SK-MEL-5 (cell line): ENCODE measurements at places on chromosomes 5 and 9.

DNA sequence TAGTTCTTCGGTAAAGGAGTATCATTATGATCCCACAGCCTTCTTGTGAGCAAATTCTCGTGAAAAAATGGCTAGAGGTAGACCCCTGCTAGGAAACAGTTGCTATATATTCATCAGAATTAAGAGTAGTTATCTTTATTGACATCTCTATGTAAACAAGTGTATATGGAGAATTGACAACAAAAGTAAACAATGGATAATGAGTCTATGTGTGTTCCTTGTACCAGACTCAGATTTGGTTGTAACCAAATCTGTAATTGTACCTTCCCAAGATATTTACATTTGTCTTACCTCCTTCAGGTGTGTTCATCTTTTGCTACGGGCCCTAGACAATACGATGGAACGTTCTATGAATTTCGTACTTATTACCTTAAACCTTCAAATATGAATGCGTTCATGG lies 2.1 kb downstream of the NIPSNAP3B start:
- no peak for DNase-seq

DNA sequence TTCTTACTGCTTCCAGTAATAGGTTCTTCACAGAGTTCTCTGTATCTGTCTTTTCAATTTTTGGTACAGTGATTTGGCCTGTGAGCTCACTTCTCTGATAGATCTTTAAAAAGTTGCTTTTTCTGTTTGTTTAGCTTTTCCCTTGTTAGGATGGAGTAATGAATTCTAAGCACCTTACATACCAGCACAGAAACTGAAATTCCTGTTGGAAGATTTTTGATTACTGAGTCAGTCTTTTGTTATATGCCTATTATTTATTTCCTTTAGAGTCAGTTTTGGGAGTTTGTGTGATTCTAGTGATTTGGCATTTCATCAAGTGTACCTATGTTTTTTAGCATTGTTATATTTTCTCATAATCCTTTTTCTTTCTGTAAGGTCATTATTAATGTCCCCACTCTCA lies 37.6 kb upstream of the IPPK start:
- DNase-seq, result no peak

DNA sequence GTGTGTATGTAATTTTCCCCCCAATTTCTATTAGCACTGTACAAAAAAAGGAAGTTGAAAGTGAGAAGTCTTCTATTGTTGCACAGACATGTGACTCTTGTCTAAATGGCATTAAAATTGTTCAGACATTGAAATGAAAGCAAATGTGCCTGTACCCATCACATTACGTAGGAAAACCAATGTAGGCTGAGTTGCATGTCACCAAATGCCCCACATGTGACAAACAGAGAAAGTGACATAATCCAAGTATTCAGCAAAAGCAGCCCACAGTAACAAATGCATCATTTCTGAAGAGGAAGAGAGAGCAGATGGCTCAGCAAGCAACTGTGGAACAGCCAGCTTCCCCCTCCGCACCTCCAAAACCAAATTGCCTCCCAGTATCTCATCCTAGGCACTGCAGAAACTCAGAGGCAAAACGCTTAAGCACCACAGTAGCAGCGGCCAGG lies 161.5 kb upstream of the NR4A3 start:
- DNase-seq, result no peak

- DNase-seq, result no peak
Observed at GRCh38 chr9:93684161-93684765, 107.9 kb downstream of the PHF2 start.

DNA sequence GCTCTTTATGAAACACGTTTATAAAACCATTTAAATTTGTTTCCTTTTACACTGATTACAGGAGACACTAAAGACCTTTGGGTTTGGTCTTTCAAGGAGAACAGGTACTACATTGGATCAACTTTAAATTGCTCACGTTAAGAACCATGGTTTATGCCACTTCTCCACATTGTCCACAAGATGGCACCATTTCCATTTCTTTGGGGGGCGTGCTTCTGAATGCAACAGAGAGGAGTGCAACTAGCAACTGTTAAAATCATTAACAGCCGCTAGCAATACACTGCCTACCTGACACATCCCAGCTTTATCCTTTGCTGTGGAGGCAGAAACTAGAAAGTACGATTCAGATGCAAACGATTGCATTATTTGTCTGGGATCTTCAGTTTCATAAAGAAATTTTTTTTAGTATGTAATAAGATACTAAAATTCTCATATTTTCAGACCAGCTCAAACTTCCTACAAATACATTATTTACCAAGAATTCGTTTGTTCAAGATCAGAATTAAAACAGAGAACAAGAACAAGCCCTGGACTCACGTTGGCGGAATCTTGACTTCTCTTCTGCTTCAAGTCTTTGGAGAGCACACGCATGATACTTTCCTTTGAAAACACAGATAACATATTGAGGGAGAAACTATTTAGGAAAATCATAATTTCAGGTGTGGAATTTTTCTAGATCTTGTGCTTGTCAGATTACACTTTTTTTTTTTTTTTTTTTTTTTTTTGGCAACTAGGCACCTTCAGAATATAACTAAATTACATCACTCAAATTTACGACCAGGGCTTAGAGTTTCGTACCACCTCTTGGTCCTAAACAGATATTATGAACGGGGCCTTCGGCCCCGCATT lies 702 bp downstream of the CDC20B start:
- DNase-seq, result peak; percentile 91

DNA sequence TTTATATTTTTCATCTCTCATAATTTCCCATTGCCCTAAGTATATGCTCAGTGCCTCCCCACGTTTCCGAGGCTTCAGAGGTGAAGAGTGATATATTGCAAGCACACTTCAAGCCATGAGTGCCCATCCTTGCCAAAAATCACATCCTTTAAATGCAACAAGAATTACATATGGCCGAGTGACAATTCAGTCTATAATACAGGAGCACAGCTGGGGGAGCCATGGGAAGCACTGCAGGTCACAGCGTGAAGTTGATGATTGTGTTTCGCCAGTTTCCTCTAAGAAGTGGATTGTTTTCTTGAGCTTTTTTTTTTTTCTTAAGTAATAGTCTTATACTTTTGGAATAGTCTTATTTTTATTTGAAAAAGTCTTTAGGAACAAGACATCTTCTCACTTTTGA lies 61.1 kb downstream of the MTRR start:
- no peak for DNase-seq

DNA sequence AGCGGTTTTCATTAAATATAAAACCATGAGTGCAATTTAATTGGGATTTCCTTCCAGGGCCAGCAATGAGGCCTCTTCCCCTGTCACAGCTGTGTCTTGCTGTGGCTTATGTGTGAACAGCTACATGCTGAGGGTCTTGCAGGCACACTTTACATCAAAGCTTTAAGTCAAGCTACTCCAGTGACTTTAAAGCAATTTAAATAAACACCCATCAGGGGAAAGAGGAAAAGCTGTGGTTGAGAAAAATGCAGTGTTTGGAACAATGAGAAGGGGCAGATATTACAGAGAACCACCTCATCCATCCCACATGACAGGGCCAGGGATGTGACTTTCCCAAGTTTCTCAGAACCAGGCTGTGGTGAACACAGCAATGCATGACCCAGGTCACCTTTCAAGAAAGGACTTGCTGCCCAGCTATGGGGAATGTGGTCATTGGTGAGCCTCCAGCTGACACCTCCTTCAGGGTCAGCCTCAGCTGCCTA lies 115.9 kb upstream of the LPAR1 start:
- no peak for DNase-seq

DNA sequence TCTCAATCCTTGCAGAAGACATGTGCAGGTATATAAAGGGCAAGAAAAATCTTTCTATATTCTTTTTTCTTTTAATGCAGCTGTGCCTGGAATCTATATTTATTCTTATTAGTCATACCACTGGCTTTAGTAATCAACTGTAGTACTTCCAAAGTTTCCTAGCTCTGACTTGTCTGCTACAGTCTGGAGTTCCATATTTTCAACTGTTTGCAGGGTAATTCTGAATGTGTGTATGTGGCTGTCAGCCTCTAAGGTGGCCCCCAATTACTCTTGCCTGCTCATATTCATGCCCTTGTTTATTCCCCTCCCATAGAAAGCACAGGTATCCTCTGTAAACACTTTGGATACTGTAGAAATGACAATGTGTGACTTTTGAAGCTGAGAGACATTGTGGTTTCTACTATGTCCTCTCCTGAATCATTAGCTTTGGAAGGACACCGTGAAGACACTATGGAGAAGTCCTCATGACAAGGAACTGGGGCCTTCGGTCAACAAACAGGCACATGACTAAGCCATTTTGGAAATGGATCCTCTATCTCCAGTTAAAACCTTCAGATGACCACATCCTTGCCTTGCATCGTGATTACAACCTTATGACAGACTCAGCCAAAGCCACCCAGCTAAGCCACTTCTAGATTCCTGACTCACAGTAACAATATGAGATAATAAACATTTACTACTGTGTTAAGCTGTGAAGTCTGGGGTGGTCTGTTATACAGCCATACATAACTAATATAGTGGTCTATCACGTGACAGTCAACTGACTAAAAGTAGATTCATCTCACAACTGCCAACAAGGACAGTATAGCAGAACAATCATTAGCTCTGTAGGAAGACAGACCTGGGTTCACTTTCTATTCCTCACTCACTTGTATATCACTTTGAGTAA lies 49.5 kb upstream of the SUSD1 start:
- peak; percentile 3 for DNase-seq

DNA sequence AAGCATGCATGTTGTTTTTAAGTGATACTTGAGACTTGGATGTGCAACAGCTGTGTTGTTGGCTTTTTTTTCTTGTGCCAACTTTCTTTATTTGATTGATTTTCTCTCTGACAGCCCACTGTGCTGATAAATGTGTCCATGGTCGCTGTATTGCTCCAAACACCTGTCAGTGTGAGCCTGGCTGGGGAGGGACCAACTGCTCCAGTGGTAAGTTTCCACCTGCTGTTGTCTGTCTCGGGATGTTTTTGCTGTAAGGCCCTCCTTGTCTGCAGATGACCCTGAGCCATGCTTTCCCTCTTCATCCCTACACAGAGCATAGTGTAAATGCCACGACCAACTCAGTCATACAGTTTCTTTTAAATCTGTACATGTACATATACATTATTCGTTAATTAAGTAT lies 79.2 kb downstream of the MEGF10 start:
- DNase-seq, result no peak

DNA sequence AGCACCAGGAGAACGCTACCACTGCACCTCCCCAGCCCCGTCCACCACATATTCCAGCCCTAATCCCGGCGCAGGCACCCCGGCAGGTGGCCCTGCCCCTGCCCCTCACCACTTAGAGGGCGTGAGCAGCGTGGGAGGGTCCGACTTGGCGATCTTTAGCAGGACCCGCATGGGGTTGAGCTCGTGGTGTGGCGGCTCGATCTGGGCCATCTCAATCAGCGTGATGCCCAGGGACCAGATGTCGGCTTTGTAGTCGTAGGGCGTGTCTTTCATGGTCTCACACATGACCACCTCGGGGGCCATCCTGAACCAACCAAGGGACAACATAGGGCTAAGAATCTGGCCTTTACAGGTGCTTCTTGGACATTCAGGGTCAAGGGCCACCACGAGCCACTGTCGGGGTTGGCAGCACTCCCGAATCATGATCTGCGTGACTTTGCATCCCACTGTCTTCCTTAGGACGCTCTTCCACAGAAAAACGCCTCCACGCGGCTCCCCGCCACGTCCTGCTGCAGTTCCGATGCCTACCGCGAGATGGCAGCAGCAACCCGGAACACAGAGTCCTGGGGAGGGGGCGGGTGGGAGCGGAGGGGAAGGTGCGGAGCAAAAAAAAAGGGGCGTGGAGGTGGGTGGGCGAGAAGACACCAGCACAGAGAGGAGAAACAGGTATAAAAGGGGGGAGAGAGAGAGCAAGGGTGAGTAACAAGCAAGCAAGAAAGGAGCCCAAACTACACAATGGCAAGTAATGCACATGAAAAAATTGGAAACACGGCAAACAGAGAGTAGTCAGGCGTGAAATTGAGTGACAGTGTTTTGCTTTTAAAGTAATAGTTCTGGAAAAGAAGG lies 81.3 kb downstream of the STK10 start:
- DNase-seq, result peak; percentile 48

DNA sequence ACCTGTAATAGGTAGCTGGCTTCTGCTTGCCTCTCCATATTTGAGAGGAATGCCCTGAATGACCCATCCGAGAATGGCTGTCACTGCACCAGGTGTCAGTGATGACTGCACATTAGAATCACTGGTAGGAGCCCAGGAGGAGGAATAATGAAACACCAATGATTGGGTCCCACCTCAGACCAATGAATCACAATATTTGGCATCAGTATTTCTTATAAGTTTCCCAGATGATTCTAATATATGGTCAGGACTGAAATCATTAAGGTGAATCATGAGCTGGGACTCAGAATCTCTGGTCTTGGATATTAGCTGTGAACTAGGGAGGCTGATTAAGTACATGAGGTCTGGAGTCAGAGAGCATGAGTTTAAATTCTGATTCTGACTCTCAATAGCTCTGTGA lies 23.4 kb downstream of the ARSB start:
- no peak for DNase-seq

DNA sequence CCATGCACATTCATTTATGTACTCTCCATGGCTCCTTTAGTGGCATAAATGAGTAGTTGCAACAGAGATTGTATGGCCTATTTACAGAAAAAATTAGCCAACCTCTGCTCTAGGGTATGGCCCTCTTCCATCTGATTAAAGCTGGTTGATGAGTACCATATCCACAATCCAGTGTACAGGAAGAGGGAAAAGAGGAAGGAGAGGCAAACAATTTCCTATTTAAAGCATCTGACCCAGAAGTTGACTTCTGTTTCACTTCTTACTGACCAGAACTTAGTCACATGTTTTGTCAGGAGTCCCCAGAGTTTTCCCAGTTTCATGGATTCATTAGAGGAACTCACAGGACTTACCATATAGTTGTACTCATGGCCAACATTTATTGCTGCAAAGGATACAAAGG lies 68.6 kb upstream of the STARD4 start:
- no peak for DNase-seq

DNA sequence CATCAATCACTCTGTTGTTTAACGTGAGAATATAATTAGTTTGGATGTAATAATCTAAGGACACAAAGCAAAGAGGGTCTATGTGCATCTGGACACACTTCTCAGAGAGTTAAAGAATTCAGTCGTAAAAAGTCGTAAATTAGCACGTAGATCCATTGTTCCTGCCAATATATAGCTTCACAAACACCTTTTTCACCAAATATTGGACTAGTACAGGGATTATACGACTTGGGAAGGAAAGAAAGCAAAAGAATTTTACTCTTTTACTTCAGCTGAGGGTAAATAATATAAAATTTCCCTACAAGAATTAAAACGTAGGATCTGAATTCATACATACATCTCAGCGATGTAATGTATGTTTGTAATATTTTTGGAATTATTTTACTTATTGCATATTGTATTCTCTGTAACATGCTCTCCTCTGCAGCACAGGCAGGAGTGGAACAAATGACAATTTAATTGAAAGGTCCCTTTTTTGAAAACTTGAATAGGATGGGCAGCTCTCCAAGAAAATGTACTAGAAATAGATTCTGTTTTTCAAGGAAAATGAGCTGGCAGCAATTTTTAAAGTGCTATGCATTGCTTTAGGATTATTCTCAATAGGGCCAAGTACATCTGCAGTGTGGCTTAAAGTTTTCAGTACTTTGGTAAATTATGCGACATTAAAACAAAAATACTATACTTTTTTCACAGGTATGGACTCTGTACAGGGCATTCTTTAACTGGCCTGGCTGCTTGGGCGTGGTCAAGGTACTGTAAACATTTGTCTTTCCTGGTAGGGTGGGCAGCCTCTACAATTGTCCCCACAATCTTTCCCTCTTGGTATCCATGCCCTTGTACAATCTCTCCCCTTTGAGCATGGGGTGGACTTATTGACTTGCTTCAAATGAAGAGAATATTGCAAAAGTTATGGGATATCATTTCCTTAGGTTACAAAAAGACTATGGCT lies 39.7 kb upstream of the HSD17B4 start:
- DNase-seq, result no peak

- DNase-seq, result no peak
Observed at GRCh38 chr9:129981180-129981907, 61.6 kb downstream of the FNBP1 start.
